ENCODE measurements at places on chromosomes 1 and 21.
A peak's percentile ranks its signal among the peaks of the same experiment; 100 is the strongest.

DNA sequence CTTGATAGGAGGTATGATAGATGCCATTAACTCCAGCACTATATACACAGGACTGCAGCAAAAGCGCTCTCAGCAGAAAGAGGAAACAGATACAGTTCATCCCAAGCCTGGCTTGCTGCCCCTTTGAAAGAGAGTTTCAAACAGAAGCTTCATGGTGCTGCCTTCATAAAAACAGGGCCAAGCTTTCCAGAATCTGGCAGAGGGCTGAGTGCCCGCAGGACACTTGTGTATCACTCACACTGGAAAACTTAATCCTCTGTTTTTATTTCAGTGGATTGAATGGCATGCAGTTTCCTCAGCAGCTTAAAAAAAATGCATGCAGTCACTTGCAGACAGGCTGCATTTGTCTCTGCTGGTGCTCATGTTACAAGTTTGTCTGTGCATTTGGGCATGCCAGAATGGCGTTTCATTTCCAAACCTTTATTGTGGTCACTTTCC, 40.4 kb downstream of the KCNJ15 start:
- DNase-seq = no peak

GRCh38 chr21:44058652-44058964, 46.5 kb downstream of the TRAPPC10 start:
- no peak for DNase-seq

DNA sequence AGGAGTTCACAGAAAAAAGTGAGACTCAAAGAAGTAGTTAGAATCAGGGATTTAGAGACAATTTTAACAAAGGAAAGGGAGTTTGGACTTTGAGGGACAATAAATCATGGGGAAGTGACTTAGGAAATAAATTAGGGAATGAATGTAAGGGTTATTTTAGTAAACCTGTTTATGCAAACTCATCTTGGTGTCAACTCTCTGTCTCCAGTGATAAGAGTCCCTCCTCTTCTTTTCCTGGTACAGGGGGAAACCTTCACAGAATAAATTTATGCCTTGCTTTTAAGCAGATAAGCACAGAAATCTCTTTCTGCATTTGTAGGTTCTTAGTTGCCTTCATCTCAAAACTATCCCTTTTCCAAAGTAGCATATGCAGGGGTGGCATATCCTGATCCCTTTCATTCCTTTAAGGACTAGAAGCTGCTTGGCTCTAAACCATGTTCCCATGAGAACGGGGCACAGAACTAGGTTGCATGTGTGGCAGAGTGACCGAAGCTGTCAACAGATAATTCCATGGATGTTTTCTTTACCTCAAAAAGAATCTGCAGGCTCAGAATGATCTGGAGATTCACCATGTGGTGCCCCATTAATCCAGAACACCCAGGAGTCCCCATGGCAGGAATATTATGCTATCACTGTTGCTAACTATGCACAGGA, 155.4 kb downstream of the ZNF648 start:
- no peak for DNase-seq

DNA sequence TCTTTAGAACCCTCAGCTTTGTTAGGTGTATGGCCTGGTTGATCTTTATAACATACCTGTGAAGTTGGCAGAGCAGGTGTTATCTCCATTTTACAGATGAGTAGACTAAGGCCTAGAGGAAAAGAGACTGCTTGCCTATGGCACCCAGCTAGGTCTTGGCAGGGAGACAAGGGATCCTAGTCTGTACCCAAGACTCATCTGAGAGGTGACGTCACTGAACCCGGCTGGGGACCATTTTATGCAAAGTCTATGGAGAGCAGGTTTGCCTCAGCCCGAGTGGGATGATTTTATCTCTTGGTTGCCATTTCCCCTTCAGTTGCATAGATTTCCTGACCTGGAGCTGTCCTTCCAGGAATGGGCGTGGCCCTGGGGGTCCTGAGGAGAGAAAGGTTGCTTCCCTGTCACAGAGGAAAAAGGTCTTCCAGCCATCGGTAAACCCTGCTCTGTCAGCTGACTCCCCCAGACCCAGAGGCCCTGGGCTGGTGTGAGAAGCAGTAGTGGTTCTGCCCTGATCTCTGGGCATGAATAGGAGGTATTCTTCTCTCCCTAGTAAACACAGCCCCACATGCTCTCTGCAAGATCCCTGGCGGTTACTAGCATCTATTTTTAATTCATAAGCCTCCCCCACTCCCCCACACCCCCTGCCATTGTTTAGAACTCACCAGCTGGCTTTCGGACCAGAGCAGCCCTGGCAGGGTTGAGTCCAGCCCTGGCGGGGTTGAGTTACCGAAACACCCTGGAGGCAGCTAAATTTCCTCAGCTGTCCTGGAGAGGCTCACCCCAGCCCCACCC, 19.6 kb downstream of the TMCC2 start:
- DNase-seq = no peak

DNA sequence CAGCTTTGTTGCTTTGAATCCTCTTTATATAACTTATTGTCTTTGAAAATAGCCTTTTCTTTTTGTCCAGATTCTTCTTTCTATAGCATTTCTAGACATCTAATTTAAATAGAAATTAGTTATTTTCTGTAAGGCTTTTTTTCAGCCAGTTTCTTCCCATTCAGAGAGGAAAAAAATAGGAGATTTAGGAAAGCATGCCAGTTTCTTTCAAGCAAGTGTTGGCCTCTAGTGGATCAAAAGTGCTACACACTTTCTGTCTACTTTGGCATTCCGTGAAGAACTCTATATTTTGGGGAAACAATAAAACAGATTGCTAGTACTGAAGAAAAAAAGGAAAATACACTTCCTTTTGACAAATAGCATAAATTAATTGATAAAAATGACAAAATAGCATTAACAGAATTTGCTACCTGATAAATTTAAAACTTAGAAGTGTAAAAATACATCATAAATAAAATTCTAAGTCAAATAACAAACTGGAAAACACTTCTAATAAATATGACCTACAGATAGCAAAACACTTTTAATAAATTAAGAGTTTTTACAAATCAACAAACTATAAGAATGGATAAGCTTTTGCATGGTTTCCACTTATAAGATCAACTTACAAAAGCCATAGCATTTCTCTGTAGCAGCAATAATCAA, 13.1 kb upstream of the EXO1 start:
- peak; percentile 27 for DNase-seq

DNA sequence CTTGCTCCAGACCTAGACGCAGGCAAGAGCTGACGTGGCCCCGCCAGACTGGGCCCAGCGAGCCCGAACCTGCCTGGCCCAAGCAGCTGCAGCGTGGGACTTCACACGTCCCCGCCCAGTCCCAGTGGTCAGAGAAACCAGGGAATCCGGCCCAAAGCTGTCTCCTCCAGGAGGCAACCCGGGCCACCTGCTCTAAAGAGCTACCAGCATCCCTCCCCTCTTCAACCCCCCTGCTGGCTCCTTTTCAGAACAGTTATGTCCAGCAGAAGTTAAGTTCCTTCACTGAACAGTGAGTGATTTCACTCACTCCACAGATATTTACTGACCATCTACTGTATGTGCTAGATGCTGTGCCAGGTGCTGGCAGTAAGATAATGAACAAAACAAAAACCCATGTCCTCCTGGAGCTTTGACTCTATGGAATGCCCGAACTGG, 2.1 kb upstream of the EFNA1 start:
- DNase-seq = no peak

- DNase-seq = no peak
Measured at GRCh38 chr1:110490791-110491451, 28.1 kb downstream of the KCNA10 start.

DNA sequence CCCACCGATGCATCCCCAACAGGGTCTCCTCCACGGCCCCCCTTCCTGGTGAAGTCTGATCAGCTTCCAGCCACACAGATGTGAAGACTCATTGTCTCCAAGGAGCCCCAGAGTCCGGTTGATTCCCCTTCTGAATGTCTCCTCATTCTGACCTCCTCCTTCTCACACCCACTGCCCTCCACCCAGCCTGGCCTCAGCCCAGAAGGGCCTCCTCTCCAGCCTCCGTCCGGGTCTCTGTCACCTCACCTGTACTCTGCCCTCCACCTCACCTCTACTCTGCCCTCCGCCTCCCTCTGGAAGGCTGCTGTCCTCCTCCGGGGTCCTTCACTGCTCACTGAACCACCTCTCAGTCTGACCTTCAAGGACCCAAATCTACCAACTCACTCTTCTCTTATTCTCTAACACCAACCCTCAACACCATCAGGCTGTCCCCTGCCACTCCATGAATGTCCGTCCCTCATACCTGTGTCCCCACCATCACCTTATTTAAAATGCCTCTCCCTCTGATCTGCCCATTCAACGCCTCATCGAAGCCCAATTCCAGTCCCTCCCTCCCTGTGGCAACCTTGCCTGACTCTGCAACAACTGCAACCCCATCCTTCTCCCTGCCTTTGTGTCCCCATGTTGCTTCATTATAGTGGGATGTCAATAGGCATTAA, 201.2 kb downstream of the TOMM20 start:
- DNase-seq = no peak

GRCh38 chr21:42063571-42064521, 7.3 kb upstream of the UMODL1 start:
- no peak for DNase-seq

- no peak for DNase-seq
Measured at GRCh38 chr1:90512441-90512840, 204.7 kb downstream of the BARHL2 start.

DNA sequence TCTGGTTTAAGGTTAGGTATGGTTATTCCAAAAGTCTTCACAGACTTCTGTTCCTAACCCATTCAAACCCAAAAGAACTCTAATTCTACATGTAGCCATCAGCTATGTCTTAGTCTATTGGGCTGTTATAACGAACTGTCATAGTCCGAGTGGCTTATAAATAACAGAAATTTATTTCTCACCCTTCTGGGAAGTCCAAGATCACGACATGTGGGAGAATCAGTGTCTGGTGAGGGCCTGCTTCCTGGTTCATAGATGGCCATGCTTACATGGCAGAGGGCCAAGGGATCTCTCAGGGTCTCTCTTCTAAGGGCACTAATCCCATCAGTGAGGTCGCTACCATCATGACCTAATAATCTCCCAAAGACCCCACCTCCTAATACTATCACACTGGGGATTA, 103.0 kb upstream of the PPP2R5A start:
- no peak for DNase-seq
